ENCODE measurements at places on chromosomes 3 and 15.

GRCh38 chr15:61182946-61183345 is 46.2 kb downstream of the RORA start:
- no peak for DNase-seq

DNA sequence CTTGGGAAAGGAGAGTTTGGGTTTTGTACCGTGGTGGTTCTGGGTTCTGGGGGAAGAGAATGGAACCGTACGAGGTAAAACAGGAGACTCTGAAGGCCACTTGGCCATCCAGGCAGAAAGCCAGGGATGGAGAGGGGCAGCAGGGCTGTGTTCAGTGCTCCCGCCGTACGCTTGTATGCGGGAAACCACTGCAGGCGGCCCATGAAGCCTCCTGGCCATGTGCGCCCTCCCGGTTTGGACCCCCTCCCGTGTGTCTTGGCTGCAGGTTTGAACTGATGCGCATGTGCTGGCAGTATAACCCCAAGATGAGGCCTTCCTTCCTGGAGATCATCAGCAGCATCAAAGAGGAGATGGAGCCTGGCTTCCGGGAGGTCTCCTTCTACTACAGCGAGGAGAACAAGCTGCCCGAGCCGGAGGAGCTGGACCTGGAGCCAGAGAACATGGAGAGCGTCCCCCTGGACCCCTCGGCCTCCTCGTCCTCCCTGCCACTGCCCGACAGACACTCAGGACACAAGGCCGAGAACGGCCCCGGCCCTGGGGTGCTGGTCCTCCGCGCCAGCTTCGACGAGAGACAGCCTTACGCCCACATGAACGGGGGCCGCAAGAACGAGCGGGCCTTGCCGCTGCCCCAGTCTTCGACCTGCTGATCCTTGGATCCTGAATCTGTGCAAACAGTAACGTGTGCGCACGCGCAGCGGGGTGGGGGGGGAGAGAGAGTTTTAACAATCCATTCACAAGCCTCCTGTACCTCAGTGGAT is 50.6 kb downstream of the PGPEP1L start:
- no peak for DNase-seq

GRCh38 chr3:23438657-23439056 is 235.5 kb downstream of the UBE2E2 start:
- no peak for DNase-seq

GRCh38 chr3:140375002-140375401 is 302.9 kb upstream of the TRIM42 start:
- no peak for DNase-seq

GRCh38 chr15:44537735-44538240 is 841 bp downstream of the EIF3J start:
- no peak for DNase-seq

DNA sequence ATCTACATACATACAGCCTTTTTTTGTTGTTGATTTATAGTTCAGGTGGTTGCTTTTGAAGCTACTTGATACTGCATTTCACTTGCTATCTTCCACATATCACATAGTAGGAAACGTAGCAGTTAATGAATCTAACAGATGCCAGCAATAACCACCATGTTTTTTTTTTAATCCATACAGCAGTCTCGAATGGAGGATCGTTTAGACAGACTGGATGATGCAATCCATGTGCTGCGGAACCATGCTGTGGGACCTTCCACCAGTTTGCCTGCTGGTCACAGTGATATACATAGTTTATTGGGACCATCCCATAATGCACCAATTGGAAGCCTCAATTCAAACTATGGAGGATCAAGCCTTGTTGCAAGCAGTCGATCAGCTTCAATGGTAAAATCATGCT is 123.2 kb upstream of the CGNL1 start:
- DNase-seq, result no peak

GRCh38 chr3:43079536-43080332 is 26.1 kb downstream of the POMGNT2 start:
- DNase-seq, result no peak

- no peak for DNase-seq
These were observed 4.1 kb upstream of the THSD4 start for GRCh38 chr15:71111181-71111565.

- DNase-seq, result no peak
These were observed 172.5 kb downstream of the ABHD5 start for GRCh38 chr3:43862992-43863805.

- DNase-seq, result no peak
These were observed 22.5 kb downstream of the TMEM202 start for GRCh38 chr15:72420576-72420975.

GRCh38 chr3:124927574-124928045 is 6.9 kb downstream of the MUC13 start:
- no peak for DNase-seq

DNA sequence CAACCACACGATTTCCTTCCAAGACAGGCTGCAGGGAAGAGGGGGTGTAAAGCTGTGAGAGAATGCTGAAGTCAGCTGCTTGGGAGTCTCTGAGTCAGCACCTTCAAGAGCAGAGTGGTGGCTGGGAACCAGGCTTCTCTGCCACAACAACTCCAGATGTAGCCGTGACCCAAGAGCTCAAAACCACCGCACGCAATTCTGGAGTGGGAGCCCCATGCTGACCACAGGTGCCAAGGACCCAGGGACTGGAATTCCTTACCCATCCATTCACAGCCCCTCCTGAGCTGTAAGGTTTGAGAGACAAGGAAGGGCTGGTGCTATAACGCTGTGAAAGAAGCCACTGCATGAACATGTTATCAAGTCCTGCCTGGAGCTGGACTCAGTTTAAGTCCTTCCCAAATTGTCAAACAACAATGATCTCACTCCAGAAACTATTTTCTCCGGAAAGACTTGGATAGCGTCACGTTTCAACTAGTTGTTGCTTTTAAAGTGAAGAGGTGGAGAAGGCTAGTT is 61.4 kb downstream of the UMPS start:
- DNase-seq, result no peak

GRCh38 chr3:94462931-94463330 is 400.1 kb downstream of the NSUN3 start:
- DNase-seq, result no peak

GRCh38 chr3:55458181-55458790 is 28.8 kb downstream of the WNT5A start:
- DNase-seq, result no peak

- no peak for DNase-seq
These were observed 163.8 kb downstream of the LSAMP start for GRCh38 chr3:116281313-116282143.

DNA sequence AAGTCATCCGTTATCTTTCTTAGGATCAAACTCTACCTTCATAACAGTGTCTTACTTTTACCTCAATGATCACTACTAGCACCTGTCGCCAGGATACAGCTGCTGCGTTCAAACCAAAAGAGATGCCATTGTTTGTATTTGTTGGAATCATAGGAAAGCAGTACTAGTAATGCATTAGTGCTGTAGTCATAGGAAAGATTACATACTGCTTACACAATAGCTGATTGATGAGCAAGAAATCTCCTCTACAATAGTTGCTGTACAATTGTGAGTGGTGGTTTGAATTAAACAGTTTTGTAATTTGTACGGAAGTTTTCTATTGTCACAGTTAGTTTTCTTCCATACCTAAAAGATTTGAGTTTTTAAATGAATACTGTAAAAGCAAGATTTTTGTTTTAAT is 21.4 kb downstream of the ACAP2 start:
- DNase-seq, result no peak

DNA sequence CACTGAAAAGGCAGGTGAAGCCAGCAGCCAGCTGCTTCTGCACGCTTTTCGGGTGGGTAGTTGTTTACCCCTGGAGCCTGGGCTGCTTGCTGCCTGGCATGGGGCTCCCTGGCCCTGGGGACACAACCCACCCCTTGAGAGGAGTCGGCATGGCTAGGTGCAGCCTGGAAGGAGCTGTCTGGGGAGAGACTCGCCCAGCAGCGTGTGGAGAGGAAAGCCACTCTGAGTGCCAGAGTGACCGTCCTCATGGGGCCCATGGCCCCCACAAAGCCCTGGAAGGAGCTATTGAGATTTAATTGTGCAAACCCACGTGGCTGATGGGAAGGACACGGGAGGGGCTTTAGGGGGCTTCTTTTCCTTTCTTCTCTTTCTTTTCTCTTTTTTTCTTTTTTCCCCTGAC is 137.5 kb downstream of the OPA1 start:
- no peak for DNase-seq

DNA sequence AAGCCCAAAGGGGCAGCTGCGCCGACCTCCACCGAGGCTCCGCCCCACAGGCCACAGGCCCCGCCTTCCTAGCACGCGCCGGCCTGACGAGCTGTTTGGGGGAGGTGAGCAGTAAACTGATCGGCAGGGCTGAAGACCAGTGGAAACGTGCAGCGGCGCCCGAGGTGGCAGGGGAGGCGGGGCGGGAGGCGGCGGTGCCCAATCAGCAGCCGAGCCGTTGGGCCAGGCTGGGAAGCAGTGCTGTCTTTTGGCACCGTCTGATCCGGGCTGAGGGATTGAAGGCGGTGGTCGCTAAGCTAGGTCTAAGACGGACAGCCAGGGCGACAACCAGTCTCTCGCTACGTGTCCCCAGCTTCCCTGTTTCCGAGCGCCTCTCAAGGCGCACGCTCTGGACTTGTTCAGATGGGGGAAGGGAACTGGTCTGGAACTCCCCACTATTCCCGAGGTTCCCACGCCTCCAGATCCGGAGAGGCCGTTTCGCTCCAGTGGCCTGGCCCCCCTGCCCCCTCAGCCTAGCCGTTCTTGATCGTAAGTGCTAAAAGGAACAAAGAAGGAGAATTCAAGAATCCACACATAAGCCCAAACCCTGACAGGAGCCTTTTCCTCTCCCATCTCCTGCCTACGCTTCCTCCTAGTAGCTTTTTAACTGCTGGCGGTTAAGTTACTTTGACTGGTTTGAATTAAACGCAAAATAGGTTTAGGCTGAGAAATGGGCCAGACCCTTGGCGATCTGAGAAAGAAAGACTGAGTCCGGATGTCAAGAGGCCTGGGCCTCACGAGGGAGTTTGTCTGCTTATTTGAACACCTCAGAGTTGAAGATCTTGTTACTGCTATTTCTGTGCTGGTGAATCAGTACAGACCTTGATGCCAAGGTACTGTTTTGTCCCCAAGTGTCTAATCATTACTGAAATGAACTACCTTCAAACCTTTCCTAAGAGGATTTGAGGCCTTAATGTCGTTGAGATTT is at the start of gene FMN1:
Gene FMN1 (minus strand): TSS at position 11 of the 967 bp plus-strand sequence. CDS start 39,800 bp downstream, outside the sequence.
- peak; percentile 88 for DNase-seq

- DNase-seq, result no peak
These were observed 471.7 kb upstream of the MCTP2 start for GRCh38 chr15:93759629-93760028.

DNA sequence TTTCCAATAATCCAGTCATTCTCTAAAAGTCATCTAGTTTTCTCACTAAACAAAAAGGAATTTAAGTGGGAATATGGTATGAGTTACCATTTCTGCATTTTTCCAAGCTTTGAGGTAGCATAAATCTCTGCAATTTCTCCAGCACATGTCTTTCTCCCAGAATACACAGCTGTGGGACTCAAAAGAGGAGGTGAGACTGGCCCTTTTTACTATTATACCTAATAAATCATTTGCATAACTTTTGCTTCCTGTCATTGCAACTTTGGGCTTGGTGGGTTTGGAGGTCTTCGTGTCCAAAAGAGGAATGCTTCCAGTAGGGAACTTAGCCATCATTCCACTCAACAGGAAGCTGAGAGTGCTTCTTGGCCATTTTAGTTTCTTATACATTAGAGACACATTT is 94.8 kb downstream of the FMN1 start:
- DNase-seq, result no peak

DNA sequence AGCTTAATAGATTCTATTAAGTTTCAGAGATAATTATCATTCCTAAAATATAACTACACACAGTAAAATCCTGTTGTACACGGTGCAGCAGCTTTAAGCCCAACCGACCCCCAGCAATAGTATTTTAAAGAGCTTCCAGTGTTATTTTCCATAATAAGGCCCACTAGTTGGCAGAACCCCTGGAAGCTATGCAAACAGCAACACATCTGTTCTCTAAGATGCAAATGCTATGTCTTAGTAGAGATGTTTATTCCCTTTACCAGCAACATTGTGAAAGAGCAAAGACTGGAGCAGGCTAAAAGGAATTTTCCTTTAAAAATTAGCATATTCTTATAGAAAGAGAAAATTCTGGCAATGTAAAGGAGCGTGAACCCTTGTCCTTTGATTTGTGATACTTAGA is 819.7 kb upstream of the ALCAM start:
- DNase-seq, result no peak

GRCh38 chr15:51460796-51461195 is 119.3 kb downstream of the GLDN start:
- no peak for DNase-seq

GRCh38 chr15:89371228-89372044 is 36.8 kb upstream of the POLG start:
- DNase-seq, result no peak

- DNase-seq, result no peak
These were observed 50.8 kb downstream of the NIPA2 start for GRCh38 chr15:22889146-22889818.

- no peak for DNase-seq
These were observed 1.6 kb upstream of the CLDN11 start for GRCh38 chr3:170417090-170417489.

GRCh38 chr3:190532731-190533203 is 18.9 kb downstream of the IL1RAP start:
- no peak for DNase-seq

All from activated T-cell treated with anti-CD3 and anti-CD28 coated beads for 48 hours (primary cell).